Stomach (tissue), 19 donors: ENCODE measurements at places on chromosomes 4 and X. TPM values are rescaled to one million over a fixed set of nuclear protein-coding genes. Genes with fewer than 3 reads are reported as not detected.

DUSP21 gene
- total RNA-seq, result not detected

CTAG1A gene
- total RNA-seq, result not detected

C4orf36 gene
- 3.1 TPM for total RNA-seq

TENM3 gene
- total RNA-seq, result 0.43 TPM

CT55 gene
- total RNA-seq, result not detected

JCHAIN gene
- total RNA-seq, result 22.0 TPM

COX18 gene
- 17.1 TPM for total RNA-seq

MAGEC1 gene
- not detected for total RNA-seq

ARHGAP36 gene
- not detected for total RNA-seq

SPATA4 gene
- total RNA-seq, result not detected

PTPN13 gene
- total RNA-seq, result 2.3 TPM

FRMD7 gene
- not detected for total RNA-seq

MSX1 gene
- total RNA-seq, result not detected

CACNA1F gene
- 0.37 TPM for total RNA-seq

LANCL3 gene
- 0.58 TPM for total RNA-seq

FANCB gene
- 5.3 TPM for total RNA-seq

GPAT3 gene
- 7.2 TPM for total RNA-seq
